Mammary epithelial cell (primary cell): ENCODE measurements at places on chromosomes 5 and 9.
A peak's percentile ranks its signal among the peaks of the same experiment; 100 is the strongest.

- DNase-seq, result no peak
These were observed 174.6 kb upstream of the PANK3 start for GRCh38 chr5:168753691-168754254.

DNA sequence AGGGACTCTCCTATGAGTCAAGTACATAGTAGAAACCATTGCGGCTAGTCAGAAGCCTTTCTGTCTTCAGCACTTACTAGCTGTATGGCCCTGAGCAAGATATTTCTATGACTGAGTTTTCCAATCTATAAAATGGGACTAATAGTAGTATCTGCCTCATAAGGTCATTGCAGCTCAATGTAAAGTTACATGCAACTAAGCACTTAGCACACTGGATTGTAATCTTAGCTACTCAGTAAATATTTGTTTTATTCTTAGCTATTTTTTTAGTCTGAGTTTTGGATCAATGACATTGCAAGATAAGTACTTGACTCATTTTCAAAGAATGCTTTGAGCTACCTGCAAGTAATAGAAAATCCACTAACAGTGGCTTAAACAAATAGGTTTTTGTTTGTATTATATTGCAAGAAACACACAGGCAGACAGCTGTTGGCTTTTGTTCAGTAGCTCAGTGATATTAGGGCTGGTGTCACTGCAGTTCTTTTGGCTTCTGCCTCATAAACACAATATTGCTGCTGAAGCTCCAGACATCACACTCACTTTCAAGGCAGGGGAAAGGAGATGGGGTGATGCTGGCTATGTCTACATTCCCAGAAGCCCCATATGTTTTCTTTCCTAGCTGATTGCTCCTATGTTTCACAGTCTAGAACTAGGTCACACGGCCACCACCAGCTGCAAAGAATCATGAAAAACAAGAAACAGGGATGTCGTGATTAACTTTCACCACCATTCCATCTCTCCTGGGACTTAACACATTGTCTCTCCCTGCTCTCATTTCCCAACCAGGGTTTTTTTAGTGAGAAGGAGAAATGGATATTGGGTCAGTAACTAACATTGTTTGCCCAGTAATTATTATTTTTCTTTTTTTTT, 26.9 kb upstream of the FAT2 start:
- peak; percentile 83 for DNase-seq

DNA sequence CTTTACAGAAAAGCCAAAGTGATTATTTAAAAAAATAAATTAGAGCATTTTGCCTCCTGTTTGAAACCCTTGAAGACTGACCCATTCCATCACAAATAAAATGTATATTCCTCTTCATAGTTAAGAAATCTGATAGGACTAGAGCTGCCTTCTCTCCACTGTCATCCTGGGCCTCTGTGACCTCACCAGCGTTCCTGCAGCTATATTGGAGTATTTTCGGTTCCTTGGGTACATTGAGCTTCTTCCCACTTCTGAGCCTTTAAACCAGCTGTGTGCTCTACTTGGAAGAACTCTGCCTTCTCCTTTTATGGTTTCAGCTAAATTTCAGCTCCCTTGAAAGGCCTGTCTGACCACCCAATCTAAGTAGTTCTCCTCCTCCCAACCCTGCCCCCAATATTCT, 99.1 kb upstream of the ABCA1 start:
- DNase-seq, result no peak

DNA sequence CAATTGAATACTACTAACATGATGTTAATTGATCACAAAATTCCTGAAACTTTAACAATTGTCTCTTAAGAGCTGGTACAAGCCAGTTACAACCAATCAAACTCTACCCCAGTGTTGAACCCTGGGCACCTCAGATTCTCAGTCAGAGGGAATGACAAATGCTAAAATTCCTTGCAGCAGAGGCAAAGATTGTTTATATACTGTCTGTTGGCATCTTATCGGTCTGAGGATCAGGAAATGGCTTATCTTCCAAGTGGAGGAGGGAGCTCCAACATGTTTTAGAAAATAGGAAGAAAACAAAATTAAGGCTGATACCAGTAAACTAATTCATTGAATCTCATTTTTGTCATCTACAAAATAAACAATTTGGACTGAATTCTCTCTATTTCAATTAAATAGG, 527.8 kb upstream of the ZNF608 start:
- DNase-seq, result no peak

- no peak for DNase-seq
These were observed 612 bp upstream of the BBLN start for GRCh38 chr9:128159522-128159783.

DNA sequence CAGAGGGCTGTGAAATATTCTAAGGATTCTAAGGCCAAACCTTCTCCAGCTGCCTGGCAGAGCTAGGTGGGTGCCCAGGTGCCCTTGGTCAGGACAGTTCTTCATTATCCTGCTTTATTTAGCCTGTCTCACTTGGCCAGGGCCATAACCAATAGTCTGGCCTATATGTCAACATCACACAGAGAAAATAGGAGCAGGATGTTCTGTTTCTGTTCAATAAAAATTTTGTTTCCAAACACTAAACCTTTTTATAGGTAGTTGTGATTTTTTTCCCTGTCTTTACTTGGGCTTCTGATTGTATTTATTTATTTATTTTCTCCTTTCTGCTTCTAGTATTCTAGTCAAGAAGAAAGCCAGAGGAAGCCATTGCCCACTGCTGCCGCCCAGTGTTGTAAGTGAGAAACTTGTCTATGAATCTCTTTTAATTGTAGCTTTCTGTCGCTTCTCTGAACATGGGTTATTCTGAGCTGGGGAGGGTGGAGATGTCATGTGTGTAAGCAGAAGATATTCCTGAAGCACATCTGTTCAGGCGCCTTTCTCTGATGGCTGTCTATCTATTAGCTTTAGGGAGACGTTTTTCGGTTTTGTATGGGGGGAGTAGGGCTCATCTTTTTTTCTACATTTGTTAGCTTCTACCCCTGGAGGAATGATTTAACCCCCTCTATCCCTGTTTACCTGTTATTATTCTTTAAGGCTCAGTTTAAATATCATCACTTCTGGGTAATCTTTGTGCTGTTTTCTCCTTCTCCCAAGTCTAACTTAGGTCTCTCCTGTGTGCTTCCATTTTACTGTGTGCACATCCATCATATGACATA, 97.1 kb downstream of the UNC13B start:
- DNase-seq, result peak; percentile 51

GRCh38 chr9:6667633-6668280, 22.2 kb upstream of the GLDC start:
- no peak for DNase-seq
